ENCODE measurements at places on chromosomes 1 and 21.

GRCh38 chr1:152189657-152190442, 30.8 kb upstream of the RPTN start:
- peak; percentile 82 for DNase-seq

DNA sequence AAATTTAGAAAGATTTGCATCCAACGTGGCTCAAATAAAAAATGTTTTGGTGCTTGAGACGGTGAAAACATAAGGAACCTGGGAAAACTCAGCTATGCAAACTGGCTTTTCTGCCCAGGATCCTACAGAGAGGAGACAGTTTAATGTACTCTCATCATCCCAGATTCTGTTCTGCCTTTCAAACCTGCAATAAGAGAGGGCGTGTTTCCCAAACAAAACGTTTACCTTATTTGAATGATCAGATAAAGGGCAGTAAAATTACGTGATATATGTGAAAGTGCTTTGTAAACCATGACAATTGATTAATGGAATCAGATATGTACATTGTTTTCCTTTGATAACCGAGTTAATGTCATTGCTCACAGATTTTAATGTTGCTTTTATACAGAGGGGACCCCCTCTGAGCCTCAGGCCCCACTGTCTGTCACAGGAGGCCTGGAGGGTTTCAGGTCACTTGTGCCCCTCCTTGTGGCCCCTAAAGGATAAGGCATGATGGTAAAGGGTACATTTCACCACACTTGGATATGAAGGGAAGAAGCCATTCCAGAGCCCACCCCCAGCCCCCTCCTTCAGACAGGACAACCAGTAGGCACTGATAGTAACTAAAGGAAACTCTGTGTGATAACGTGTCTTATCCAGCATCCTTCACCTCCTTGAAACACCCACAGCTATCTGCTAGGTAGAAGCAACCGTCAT, 157.6 kb downstream of the EDEM3 start:
- no peak for DNase-seq

- DNase-seq, result no peak
Observed at GRCh38 chr1:202622388-202622787, 87.9 kb downstream of the SYT2 start.

- peak; percentile 79 for DNase-seq
Observed at GRCh38 chr1:15153842-15154479, 414 bp downstream of the TMEM51 start.

- no peak for DNase-seq
Observed at GRCh38 chr21:45325206-45326168, 37.8 kb upstream of the POFUT2 start.

- DNase-seq, result peak; percentile 61
Observed at GRCh38 chr1:229625071-229625914, 629 bp downstream of the TAF5L start.

GRCh38 chr1:65691972-65692371, 100.7 kb upstream of the PDE4B start:
- no peak for DNase-seq

DNA sequence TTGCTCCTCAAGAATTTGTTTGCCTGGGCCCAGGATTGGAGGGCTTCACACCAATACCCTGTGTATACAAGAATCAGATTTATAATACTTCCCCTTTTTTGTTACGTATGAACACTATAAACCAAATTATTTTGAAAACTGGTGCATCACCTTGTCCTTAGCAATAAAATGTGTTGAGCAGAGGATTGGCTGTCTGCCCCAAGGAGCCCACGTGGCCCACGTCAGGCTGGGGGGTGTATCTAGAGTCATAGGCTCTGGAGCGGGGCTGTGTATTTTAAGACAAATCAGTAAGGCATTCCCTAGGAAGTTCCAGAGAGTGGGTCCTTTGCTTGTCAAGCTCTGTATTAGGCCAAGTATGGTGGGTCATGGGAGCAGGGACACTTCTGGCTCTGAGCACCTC, 2.0 kb upstream of the ST3GAL3 start:
- no peak for DNase-seq

DNA sequence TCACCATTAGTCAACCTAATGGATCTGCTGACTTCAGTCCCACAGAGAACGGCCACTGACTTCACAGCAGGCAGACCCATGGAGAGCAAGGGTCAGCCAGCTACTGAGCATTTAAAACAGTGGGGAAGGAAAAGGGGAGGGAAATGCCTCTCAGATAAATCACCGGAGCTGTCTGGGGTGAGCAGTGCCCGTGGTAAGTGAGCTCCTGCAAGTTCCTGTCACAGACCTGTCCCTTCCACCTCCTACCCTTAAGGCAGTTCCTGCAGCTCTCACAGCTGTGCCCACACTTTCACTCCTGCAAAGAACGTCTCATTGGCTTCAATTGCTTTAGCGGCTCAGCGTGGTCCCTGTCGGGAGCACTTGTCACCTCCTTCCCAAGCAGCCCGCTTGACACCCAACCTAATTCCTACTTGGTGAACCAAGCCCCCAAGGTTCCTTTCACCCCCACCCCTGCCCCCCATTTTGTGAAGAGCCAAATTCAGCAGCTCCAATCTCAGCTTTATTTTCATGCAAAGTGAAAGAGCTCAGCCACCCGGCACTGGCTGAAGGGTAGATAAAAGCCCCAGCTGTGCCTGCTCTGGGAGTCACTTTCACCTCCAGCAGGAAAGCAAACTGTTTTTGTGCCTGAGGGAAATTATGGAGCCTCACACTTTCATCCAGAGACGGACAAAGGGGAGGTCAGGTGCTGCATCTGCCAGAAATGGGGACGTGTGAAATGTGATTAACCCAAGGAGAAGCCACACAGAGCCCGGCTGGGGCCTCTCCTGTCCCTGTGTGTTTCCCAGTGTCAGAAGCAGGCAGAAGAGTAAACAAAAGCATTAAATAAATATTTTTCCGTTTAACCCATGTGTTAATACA, 306.2 kb downstream of the TTLL7 start:
- DNase-seq, result no peak

DNA sequence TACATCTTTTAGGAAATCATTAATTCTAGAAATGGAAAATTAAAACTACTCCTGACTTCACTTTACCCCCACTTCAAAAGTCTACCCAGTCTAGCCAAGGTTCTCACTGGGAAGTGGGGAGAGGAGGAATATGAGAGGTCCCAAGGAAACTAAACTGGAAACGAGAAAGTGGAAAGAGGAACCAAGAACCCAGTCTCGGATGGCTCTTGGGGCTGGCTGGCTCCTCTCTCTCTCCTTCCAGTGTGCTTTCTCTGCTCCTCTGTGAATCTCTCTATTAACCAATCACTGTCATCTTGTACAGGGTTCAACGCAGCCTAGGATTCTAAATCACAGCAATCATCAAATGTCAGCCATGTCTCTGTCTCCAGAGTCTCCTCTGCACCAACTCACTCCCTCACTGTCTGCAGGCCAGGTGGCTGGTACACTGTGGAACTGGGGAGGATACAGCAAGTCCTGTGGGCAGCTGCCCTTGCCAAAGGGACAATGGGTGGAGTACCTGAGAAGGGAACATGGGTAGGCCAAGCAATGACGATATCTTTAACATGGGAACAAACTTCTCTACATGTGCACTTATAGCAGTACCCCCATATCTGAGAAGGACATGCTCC, 33.7 kb downstream of the GNB1 start:
- DNase-seq, result no peak

DNA sequence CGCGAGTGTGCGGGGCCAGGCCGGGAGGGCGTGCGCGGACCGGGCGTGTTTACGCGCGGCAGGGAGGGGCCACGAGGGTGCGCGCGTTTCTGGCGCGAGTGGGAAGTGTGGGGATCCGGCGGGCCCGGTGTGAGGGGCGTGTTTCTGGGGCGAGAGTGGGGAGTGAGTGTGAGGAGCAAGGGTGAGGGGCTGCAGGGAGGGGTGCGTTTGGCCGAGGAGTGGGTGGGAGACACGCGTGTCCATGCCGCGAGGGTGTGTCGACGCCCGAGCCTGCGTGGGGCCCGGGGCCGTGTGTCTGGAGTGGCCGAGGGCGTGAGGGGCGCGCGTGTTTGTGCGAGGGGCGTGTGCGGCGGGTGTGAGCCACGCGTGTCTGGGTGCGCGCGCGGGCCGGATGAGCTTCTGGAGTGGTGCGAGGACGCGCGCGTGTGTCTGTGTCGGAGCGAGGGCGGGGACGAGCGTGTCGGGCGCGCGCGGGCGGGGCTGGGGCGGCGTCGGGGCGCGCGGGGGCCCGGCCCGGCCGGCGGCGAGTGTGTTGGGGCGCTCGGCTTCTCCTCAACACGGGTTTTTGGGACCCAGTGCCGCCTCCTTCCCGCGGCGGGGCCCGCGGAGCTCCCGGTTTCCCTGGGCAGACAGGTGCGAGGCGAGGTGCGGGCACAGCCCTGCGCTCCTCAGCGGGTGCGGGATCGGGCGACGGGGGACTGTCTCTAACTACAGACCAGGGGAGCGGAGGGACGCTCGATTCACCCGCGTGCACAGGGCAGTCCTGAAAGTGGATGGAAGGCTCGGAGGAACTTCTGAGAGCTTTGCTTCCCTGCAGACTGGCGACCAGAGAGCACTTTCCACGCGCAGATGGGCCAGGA, 65.8 kb upstream of the VAMP3 start:
- DNase-seq, result no peak

- DNase-seq, result peak; percentile 85
Observed at GRCh38 chr1:44714944-44715571, 15.9 kb downstream of the RNU5D-1 start.

DNA sequence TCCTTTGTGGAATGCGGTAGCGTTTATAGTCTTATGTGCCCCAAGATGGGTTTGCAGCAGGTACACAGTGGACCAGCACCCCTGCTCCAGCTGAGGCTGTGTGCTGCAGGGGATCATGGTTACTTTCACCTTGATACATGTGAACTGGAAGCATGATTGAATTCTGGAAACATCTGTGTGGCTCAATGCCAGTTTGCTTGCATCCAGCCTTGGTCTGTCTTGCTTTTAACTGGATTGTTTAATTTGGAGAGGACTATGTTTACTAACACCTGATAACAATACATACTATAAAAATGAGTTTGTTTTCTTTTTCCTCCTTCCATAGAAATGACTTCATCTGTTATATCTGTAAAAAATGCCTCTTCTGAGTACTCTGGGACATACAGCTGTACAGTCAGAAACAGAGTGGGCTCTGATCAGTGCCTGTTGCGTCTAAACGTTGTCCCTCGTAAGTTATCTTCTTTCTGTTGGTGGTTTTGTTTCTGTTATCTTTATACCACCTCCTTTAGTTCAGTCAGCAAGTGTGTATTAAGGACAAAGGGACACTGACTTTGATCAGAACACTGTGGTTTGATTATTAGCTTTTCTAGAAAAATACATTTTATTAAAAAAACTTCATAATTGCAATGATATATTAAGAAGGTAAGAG, 47.7 kb downstream of the CXADR start:
- DNase-seq, result no peak

- no peak for DNase-seq
Observed at GRCh38 chr1:94084547-94084946, 36.4 kb downstream of the ABCA4 start.

GRCh38 chr1:183295521-183295920, 109.5 kb downstream of the LAMC2 start:
- DNase-seq, result no peak

- no peak for DNase-seq
Observed at GRCh38 chr1:235027076-235027861, 101.4 kb downstream of the TOMM20 start.

DNA sequence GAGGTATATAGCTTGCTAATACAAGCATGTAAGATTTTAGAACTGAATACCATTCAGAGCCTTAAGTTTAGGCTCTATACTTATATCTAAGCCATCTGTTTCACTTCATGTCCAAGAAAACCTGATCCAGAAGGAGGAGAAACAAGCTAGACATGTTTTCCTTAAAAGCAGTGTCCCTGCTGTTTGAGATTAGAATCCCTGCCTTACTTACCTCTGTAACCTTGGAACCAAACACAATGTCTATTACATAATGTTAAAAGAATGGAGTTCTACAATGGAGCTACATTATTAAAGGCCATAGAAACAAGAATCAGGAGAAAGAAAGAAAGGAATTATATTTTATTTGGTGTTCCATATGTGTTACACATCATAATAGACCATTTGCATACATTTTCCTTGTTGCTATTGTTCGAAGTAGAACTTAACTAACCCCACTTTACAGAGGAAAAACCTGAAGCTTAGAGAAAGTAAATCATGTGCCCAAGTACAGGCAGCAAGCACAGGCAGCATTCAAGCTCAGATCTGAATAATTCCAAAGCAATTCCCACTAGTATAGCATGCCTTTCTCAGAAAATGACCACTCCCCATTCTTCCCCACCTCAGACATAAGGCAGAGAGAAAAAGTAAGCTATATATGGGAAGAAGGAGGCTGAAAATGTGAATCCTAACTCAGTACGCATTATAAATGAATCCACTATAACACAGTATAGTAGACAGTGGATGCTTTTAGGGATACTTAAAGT, 380.1 kb upstream of the SPAG17 start:
- no peak for DNase-seq

DNA sequence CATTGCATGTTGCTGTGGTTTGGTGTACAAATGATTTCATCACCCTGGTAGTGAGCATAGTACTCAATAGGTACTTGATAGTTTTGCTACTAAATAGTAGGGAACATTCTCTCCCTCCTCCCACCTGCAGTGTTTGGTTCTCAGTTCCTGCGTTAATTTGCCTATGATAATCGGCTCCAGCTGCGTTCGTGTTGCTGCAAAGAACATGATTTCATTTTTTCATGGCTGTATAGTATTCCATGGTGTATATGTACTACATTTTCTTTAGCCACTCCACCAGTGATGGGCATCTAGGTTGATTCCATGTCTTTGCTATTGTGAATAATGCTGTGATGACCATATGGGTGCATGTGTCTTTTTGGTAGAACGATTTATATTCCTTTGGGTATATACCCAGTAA, 903.4 kb downstream of the TTLL7 start:
- DNase-seq, result no peak

- DNase-seq, result no peak
Observed at GRCh38 chr1:145889722-145890121, 4.1 kb upstream of the ANKRD35 start.

DNA sequence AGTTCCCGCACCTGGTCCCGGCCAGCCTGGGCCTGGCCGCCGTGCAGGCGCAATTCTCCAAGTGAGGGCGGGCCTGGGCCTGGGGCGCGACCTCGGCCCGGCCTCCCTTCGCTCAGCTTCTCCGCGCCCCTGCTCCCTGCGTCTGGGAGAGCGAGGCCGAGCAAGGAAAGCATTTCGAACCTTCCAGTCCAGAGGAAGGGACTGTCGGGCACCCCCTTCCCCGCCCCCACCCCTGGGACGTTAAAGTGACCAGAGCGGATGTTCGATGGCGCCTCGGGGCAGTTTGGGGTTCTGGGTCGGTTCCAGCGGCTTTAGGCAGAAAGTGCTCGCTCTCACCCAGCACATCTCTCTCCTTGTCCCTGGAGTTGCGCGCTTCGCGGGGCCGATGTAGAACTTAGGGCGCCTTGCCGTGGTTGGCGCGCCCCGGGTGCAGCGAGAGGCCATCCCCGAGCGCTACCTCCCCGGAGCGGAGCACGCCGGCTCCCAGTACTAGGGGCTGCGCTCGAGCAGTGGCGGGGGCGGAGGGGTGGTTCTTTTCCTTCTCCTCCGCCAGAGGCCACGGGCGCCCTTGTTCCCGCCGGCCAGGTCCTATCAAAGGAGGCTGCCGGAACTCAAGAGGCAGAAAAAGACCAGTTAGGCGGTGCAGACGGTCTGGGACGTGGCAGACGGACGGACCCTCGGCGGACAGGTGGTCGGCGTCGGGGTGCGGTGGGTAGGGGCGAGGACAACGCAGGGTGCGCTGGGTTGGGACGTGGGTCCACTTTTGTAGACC, 1.2 kb downstream of the OLIG1 start:
- no peak for DNase-seq

- no peak for DNase-seq
Observed at GRCh38 chr21:39451332-39452206, at the start of gene SH3BGR. Gene SH3BGR (plus strand): TSS chr21:39451970. CDS start chr21:39452097, 127 bp downstream.

- no peak for DNase-seq
Observed at GRCh38 chr1:201358596-201358995, 18.9 kb downstream of the TNNT2 start.

- DNase-seq, result no peak
Observed at GRCh38 chr21:18164483-18164882, 80.2 kb upstream of the CHODL start.

Data from HT-29 (cell line).